ENCODE measurements at places on chromosomes 6 and 20. TPM values are rescaled to one million over a fixed set of nuclear protein-coding genes. Genes with fewer than 3 reads are reported as not detected.

CDH4 gene
- 10.3 TPM for polyA plus RNA-seq

PGC gene
- polyA plus RNA-seq, result not detected

MMP24 gene
- polyA plus RNA-seq, result 33.3 TPM

LIN28B gene
- polyA plus RNA-seq, result 3.0 TPM

CD24 gene
- polyA plus RNA-seq, result 602 TPM

GNRH2 gene
- polyA plus RNA-seq, result 0.12 TPM

PRL gene
- polyA plus RNA-seq, result not detected

EDN1 gene
- polyA plus RNA-seq, result 33.5 TPM

CITED2 gene
- polyA plus RNA-seq, result 6.4 TPM

CALHM4 gene
- polyA plus RNA-seq, result not detected

ABHD16B gene
- not detected for polyA plus RNA-seq

SLC17A2 gene
- polyA plus RNA-seq, result not detected

SLC17A4 gene
- 0.04 TPM for polyA plus RNA-seq

ZSCAN31 gene
- 3.1 TPM for polyA plus RNA-seq

MPIG6B gene
- polyA plus RNA-seq, result not detected

PRSS16 gene
- polyA plus RNA-seq, result 3.7 TPM

BPIFB2 gene
- polyA plus RNA-seq, result not detected

HRH3 gene
- not detected for polyA plus RNA-seq

FAM83C gene
- not detected for polyA plus RNA-seq

MLN gene
- not detected for polyA plus RNA-seq

TBXT gene
- not detected for polyA plus RNA-seq

CDKAL1 gene
- polyA plus RNA-seq, result 4.6 TPM

BNIP5 gene
- polyA plus RNA-seq, result not detected

PTGIS gene
- polyA plus RNA-seq, result 0.05 TPM

SMOC2 gene
- polyA plus RNA-seq, result not detected

EDN3 gene
- 0.08 TPM for polyA plus RNA-seq

KIF25 gene
- 0.49 TPM for polyA plus RNA-seq

TAGAP gene
- polyA plus RNA-seq, result not detected

BPIFB1 gene
- polyA plus RNA-seq, result not detected

ENPP4 gene
- polyA plus RNA-seq, result 0.55 TPM

SNAI1 gene
- 8.0 TPM for polyA plus RNA-seq

SLC22A3 gene
- 44.9 TPM for polyA plus RNA-seq

SMLR1 gene
- 0.03 TPM for polyA plus RNA-seq

CCDC170 gene
- polyA plus RNA-seq, result 0.05 TPM

CST4 gene
- not detected for polyA plus RNA-seq

SSTR4 gene
- polyA plus RNA-seq, result not detected

HLA-DRA gene
- not detected for polyA plus RNA-seq

CASS4 gene
- polyA plus RNA-seq, result 0.03 TPM

TMEM244 gene
- polyA plus RNA-seq, result not detected

FAM135A gene
- polyA plus RNA-seq, result 10.8 TPM

GCNT2 gene
- 16.7 TPM for polyA plus RNA-seq

SIGLEC1 gene
- polyA plus RNA-seq, result not detected

FNDC1 gene
- 0.01 TPM for polyA plus RNA-seq

LST1 gene
- not detected for polyA plus RNA-seq

HLA-DRB5 gene
- not detected for polyA plus RNA-seq

SMPD2 gene
- polyA plus RNA-seq, result 10.0 TPM

MAP3K5 gene
- 2.1 TPM for polyA plus RNA-seq

BTN1A1 gene
- not detected for polyA plus RNA-seq

ADA gene
- polyA plus RNA-seq, result 34.5 TPM
